ENCODE measurements at places on chromosomes 12 and 14. TPM values are rescaled to one million over a fixed set of nuclear protein-coding genes. Genes with fewer than 3 reads are reported as not detected.

PLEKHH1 gene
- 2.4 TPM for total RNA-seq

DNA sequence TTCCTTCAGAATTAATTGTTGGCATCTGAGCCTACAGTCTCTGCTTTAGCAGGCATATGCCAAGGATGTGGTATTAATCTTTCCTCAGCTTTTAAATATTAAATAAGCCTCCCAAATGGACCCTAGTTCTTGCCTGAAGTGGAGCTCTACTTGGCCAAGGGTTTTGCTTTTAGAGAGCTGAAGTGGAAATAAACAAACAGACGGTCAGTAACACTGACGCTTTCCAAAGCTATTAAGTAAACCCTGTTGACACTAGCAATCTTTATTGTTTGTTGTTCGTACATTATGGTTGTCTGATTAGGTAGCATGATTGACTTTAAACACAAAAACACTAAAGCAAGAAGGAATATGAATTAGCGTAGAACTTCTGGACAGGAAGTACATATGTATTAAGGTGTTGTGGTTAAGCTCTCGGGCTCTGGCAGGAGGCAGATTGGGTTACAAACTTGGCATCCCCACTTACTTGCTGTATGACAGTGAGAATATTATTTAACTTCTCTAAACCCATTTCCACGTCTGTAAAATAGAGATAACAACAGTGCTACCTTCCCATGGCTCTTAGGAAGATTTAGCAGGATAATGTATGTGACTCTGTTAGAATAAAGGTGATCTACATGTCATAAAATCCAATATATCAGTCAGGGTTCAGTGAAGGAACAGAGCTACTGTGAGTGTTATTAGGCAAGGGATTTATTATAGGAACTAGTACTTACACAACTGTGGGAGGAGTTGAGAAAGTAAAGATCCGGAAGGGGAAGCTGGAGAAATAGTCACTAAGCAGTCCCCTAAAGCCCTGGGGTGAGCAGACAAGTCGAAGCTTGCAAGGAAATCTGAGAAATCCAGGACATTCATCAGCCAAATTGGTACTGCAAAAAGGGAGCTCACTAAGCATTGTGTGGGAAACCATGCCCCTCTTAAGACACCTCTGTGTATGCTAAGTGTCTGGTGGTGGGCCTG, 92.2 kb upstream of the ATF7IP start:
- peaks cover 10% of the 10 kb centered on the region for H3K36me3 ChIP-seq
- peak overlapping the region; percentile 11 for H3K27ac ChIP-seq

DNA sequence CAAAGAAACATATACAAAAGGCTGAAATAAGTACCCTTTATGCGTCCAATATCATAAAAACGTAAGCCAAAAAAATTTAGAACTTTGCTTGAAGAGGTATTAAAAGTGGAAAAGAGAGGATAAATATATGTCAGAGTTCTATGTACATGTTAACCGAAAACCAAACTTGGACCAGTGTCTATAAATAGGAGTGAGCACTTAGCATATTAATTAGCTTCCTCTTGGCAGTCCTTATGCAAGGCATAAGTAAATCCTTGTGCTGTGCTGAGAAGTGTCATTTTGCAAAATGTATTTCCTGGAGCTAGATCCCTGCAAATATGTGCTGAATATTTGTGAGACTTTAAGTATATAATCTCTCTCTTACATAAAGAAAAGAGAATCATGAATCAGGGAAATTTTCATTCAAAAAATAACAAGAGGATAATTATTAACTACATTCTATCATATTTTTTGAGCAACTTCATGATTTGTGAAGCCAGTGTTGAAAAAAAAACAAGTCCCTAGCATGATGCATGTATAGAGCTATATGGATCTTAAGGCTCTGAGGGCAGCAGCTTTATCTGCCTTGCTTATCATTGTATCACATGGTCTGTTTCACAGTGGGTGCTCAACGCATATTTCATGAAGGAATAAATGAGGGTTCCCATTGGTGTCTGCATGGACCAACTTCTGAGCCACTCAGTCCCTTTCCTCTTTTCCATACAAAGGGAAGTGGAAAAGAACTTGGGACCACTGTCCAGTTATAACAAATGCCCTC, 326.1 kb downstream of the PDZRN4 start:
- DNase-seq: no peak
- no peaks in the 10 kb centered on the region for H3K36me3 ChIP-seq
- no peaks in the 10 kb centered on the region for H3K4me1 ChIP-seq
- peaks cover 12% of the 10 kb centered on the region for H3K27me3 ChIP-seq
- no peak overlapping the region for H3K27ac ChIP-seq

GRCh38 chr14:31265701-31266398, 58.3 kb upstream of the HECTD1 start:
- H3K36me3 ChIP-seq: no peaks in the 10 kb centered on the region
- DNase-seq: no peak
- H3K27ac ChIP-seq: no peak overlapping the region
- H3K4me3 ChIP-seq: no peak overlapping the region
- no peaks in the 10 kb centered on the region for H3K27me3 ChIP-seq
- no peaks in the 10 kb centered on the region for H3K4me1 ChIP-seq

DNA sequence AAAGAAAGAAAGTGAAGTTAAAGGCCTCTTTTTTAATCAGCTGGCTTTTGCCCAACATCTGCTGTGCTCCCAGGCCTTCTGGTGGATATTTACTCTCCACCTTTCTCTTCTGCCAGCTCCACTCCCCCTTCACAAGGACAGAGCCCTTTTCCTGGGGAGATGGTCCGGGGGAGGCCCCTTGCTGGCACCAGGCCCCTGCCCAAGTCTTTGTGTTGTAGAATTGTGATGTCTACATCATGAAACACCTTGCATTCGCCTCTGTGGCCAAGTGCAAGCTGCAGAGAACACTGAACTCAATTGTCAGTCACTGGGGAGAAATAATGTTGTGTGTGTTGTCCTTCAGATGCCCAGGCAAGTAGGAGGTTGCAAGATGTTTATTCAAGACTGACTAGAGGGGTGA, 150.3 kb downstream of the DPF3 start:
- H3K36me3 ChIP-seq: peaks cover 7% of the 10 kb centered on the region
- H3K4me1 ChIP-seq: no peaks in the 10 kb centered on the region
- H3K27me3 ChIP-seq: no peaks in the 10 kb centered on the region
- no peak overlapping the region for H3K27ac ChIP-seq
- no peak overlapping the region for H3K4me3 ChIP-seq

GRCh38 chr14:55136885-55137786, 8.1 kb downstream of the LGALS3 start:
- peaks cover 9% of the 10 kb centered on the region for H3K27me3 ChIP-seq
- no peak for DNase-seq
- no peaks in the 10 kb centered on the region for H3K4me1 ChIP-seq
- H3K4me3 ChIP-seq: no peak overlapping the region

- H3K4me3 ChIP-seq: no peak overlapping the region
- no peak overlapping the region for H3K27ac ChIP-seq
Observed at GRCh38 chr12:16634786-16635185, 28.8 kb upstream of the LMO3 start.

GRCh38 chr14:20799892-20800544, 2.6 kb downstream of the RNASE1 start:
- no peak for DNase-seq
- no peak overlapping the region for H3K27ac ChIP-seq
- peaks cover 6% of the 10 kb centered on the region for H3K27me3 ChIP-seq
- no peaks in the 10 kb centered on the region for H3K36me3 ChIP-seq

DNA sequence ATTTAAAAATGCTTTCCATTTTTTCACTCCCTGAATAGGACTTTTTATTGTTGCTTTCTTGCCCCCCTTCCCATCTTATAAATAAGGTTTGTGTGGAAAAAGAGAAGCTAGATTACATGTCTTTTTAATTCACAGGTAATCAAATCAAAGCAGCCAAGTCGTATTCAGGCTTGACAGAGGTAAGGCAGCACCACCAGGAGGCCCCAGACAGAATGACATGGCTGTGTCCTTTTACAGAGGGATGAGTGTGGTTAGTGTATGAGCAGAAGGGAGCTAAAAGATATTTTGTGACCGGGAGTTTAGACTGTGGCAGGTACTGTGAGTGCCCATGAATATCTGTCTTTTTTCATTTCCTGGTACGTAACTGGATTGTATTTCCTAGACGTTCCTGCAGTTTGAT, 596.1 kb downstream of the ETNK1 start:
- H3K4me3 ChIP-seq: no peak overlapping the region
- no peak for DNase-seq
- no peak overlapping the region for H3K27ac ChIP-seq
- no peaks in the 10 kb centered on the region for H3K4me1 ChIP-seq

TBC1D30 gene
- 1.7 TPM for total RNA-seq

GRCh38 chr12:69619050-69619449, 8.3 kb upstream of the LRRC10 start:
- H3K4me1 ChIP-seq: no peaks in the 10 kb centered on the region
- H3K36me3 ChIP-seq: no peaks in the 10 kb centered on the region

GRCh38 chr12:29656762-29657538, 126.8 kb downstream of the TMTC1 start:
- H3K36me3 ChIP-seq: no peaks in the 10 kb centered on the region
- H3K27me3 ChIP-seq: peaks cover 3% of the 10 kb centered on the region
- H3K4me1 ChIP-seq: no peaks in the 10 kb centered on the region
- DNase-seq: no peak

- H3K36me3 ChIP-seq: no peaks in the 10 kb centered on the region
- H3K27ac ChIP-seq: no peak overlapping the region
- H3K4me1 ChIP-seq: no peaks in the 10 kb centered on the region
- H3K27me3 ChIP-seq: no peaks in the 10 kb centered on the region
Observed at GRCh38 chr14:73553845-73554244, 4.9 kb downstream of the HEATR4 start.

GRCh38 chr12:12606781-12607589, 4.7 kb upstream of the CREBL2 start:
- no peaks in the 10 kb centered on the region for H3K27me3 ChIP-seq
- no peak for DNase-seq
- peak overlapping the region; percentile 66 for H3K27ac ChIP-seq
- no peak overlapping the region for H3K4me3 ChIP-seq
- H3K36me3 ChIP-seq: peaks cover 2% of the 10 kb centered on the region

GRCh38 chr12:47317175-47317915, 237.6 kb upstream of the AMIGO2 start:
- no peak overlapping the region for H3K27ac ChIP-seq
- H3K4me3 ChIP-seq: no peak overlapping the region
- H3K36me3 ChIP-seq: peaks cover 10% of the 10 kb centered on the region
- no peak for DNase-seq
- peaks cover 35% of the 10 kb centered on the region for H3K4me1 ChIP-seq

DNA sequence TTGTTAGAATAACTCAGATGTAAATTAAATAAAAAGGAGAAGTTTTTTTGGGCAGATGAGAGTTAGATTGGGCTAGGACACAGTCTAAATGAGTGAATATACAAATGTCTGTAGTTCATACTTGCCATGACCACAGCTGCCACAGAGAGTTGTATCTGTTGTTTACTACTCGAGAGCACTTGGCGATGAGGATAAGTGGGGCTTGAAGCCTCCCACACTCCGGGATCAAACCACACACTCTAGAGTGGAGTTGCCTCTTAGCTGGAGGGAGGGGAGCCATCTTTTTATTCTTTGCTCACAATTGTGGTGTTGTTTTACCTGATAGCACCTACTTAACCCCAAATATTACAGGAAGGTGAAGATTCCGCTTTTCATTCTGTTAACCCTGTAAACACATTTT, 27.5 kb downstream of the BEST3 start:
- no peaks in the 10 kb centered on the region for H3K4me1 ChIP-seq
- no peak overlapping the region for H3K4me3 ChIP-seq
- no peaks in the 10 kb centered on the region for H3K27me3 ChIP-seq
- no peak for DNase-seq

IL26 gene
- 0.21 TPM for total RNA-seq

- no peaks in the 10 kb centered on the region for H3K4me1 ChIP-seq
- DNase-seq: no peak
- H3K27ac ChIP-seq: no peak overlapping the region
- H3K27me3 ChIP-seq: peaks cover 3% of the 10 kb centered on the region
- H3K36me3 ChIP-seq: no peaks in the 10 kb centered on the region
- no peak overlapping the region for H3K4me3 ChIP-seq
Observed at GRCh38 chr12:25896981-25897380, 61.5 kb upstream of the RASSF8 start.

CPNE8 gene
- total RNA-seq: 4.2 TPM

GRCh38 chr14:25389948-25390347, 340.0 kb upstream of the STXBP6 start:
- no peaks in the 10 kb centered on the region for H3K36me3 ChIP-seq
- no peak overlapping the region for H3K27ac ChIP-seq
- H3K4me1 ChIP-seq: no peaks in the 10 kb centered on the region

DNA sequence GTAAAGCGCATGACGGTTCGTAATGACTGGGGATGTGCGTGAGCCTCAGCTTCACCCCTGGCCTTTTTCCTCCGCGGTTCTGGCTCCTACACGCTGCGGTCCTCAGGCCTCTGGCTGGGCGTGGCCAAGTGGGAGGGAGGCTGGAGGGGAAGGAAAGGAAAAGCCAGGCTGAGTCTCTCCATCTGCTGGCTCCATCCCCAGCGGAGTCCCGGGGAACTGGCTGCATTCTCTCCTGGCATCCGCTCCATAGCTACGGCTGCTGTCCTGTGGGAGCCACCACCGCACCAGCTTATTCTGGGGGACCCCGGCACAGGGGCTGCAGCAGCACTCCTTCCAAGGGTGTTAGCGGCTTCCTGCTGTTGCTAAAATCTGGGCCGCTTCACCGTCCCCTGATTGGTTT, 68.2 kb upstream of the SLC24A4 start:
- no peaks in the 10 kb centered on the region for H3K36me3 ChIP-seq
- no peak for DNase-seq

DNA sequence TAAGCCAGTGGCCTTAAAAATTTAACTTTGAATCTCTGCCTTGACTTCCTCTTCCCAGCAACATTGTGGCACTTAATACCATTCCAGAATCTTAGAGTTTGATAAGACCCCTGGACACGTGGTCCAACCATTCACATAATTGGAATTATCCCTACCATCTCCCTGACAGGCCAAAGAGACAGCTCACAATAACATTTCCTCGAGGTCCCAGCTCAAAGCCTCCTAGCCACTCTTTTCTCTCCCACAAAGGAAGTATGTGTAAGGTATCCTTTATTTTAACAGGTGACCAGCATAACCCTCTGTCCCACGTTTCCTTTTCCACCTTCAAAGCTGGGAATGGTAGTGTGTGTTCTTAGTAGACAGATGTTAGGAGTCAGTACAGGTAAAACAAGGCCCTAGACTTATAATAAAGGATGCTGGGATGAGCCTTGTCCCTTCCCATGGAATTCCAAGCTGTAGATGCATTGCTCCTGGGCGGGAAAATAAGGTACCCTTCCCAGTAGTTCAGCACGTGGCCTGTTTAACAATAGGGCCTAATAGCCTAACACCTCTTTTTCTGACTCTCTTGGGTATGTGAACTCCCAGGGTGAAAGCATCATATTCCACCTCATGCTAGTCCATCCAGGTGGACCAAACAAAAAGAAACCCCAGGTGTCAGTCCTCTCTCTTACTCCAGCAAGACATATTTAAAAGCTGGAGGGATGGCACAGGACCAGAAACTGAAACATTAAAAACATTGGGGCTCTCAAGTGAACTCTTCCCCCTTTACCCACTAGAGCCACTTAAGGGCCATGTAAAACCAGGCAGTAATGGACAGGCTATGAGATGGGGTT, 37.5 kb upstream of the COL2A1 start:
- no peaks in the 10 kb centered on the region for H3K27me3 ChIP-seq
- no peak for DNase-seq
- H3K4me3 ChIP-seq: no peak overlapping the region
- peaks cover 7% of the 10 kb centered on the region for H3K36me3 ChIP-seq
- peaks cover 6% of the 10 kb centered on the region for H3K4me1 ChIP-seq

- DNase-seq: no peak
- no peaks in the 10 kb centered on the region for H3K27me3 ChIP-seq
- no peaks in the 10 kb centered on the region for H3K36me3 ChIP-seq
- H3K27ac ChIP-seq: no peak overlapping the region
- H3K4me1 ChIP-seq: no peaks in the 10 kb centered on the region
Observed at GRCh38 chr12:31245822-31246469, 80.0 kb downstream of the SINHCAF start.

All from activated naive CD8-positive, alpha-beta T cell treated with anti-CD3 and anti-CD28 coated beads for 36 hours (primary cell).